GOT3 (cell line): ENCODE measurements at places on chromosomes 3 and 15.

GRCh38 chr3:46517016-46517783 lies 19.4 kb downstream of the RTP3 start:
- DNase-seq = no peak

DNA sequence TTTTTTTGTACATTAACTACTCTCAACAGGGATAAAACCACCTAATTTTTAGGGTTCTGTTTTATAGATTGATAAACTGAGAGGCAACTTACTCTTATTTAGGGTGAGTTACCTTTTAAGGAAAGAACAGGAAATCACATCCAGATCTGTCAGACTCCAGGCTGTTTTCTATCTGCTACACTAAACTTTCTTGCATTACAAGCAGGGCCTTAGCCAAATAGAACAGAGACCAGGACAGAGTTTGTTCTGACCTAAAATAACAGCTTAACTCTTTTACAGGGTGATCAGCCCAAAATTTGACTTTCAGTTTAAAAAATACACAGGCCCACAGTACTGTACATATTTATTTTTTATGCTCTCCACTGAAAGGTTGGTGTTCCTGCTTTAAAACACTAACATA lies 38.6 kb downstream of the SGO1 start:
- no peak for DNase-seq

GRCh38 chr3:184005941-184006507 lies 11.7 kb downstream of the ABCC5 start:
- DNase-seq = no peak

DNA sequence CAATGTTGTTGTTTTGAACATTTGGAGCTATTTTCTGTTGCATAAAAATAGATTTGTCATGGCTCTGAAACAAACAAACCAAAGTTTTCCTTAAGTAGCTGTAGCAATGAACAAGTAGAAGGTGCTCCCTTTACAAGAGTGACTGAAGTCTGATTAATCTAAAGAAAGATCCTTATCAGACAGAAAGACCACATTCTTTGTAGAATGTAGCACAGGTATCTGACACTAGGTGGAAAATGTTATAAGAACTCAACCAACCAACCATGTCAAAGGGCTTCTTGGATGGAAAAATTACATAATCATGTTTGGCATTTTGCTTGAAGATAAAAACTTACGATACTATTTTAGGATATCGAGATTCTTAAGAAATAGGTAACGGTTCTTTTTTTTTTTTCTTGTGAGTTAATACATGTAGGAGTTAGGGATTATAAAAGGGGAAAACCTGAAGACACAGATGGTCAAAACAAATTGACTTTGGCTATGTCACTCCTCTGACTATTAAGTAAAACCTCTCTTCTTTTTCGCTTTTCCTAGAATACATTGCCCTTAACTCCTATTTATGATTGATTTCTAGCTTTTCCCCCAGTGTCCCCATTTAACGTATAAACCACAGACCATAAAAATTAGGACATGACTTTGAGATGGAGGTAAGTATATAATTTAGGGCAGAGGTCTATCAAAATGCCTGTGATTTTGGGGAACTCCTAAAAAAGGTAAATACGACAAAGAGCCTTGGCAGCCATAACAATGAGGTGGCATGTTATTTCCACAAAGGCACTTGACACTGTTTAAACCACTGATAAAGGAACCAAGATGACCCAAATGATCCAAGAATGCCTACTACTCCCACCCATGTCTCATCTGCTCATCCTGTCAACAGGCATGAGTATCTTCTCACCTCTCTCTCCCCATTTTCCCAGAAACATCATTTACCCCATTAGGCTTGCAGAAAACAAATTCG lies 72.0 kb downstream of the CCR4 start:
- DNase-seq = no peak

DNA sequence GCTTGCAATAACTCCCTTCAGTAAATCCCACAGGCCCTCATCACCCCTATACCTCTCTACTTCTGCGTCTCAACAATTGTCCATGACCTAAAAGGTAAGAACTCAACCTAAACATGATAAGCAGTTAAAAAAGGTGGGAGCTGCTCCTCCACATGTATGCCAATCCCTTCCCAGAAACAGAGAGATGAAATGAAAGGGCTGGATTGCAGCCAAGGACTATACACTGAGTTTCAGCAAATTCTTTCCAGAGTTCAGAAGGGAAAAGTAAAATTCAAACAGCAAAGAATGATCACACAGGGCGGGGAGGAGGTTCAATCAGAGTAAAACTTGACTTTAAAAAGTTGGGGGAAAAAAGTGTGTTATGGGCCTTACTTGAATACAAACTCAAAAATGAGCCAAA lies 27.5 kb downstream of the PLOD2 start:
- no peak for DNase-seq
